PC-9 (cell line): ENCODE measurements at places on chromosomes 2 and 18.

GRCh38 chr2:53234548-53234903 is 533.1 kb upstream of the CHAC2 start:
- DNase-seq: peak; percentile 37

DNA sequence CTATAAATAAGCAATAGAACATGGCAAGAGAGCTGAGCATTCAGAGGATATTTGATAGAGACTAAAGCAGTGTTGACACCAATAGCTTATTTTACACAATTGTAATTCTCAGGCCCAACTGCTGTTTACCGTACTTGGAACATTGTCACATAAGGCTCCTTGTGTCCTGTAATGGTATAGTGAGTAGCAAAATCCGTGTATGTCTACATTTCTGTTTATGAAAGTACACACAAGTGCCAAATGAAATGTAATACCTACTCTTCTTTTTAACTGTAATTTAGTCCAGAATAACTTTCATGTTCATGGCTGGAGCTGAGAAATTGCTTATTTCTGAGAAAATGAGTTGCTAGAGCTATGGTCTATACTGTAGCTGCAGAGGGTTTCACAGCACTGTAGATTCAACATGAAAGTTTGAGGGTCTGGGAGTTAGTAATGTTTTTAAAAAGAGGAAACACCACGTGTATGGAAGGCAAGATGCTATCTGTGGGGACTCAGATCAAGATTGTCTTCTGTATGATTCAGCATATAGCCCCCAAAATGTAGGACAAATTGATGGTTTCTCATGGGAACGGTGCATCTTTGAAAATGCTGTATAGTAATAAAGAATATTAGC is 110.2 kb upstream of the NOSTRIN start:
- DNase-seq: no peak

GRCh38 chr2:47043891-47044239 is 111.2 kb downstream of the STPG4 start:
- no peak for DNase-seq

DNA sequence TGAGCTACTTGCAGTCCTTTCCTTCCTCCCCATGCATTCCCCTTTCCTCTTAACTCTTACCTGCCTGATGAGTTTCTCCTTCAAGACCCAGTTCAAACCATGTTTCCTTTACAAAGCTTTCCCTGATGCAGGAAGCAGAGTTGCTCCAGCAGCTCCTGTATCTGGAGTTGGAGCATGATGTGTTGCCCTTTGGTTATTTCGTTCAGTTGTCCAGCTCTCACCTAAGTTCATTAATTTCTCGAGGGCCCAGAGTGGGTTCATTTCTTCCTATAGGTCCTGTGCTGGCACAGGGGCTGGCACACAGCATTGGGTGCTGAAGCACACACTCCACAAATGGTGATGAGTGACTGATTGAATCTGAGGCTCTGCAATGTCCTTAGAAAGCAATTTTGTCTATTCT is 23.0 kb upstream of the TMEM214 start:
- DNase-seq: no peak

DNA sequence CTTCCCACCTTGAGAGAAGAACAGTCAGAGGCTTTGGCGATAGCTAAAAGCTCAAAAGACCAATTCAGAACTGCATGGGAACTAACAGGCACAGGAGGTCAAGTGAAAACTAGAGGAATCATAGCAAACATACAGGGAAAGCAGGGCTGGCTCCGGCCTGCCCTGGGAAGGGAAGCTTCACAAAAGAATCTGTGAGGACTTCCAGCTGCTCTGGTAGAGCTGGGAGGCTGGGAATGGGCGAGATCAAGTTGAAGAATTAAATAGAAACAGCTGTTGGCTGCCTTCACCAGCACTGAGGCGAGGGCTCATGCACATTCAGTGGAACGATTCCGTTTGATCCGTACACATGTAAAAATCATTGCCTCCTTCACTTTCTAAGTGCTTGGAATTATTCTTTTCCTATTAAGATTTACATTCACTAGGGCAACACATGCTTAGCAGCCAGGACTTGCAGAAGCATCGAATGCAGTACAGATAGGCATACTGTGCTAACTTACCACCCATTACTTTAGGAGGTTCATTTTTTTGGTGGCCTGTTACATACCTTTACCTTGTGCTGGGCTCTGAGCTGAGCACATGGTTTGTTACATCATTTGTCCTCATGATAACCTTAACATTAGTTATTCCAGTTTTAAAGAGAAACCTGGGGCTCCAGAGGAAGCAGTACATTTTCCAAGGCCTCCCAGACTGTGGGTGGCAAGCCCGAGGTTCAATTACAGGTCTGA is 125.4 kb upstream of the RNF152 start:
- DNase-seq: no peak

GRCh38 chr2:51212374-51212773 is 180.4 kb upstream of the NRXN1 start:
- no peak for DNase-seq

DNA sequence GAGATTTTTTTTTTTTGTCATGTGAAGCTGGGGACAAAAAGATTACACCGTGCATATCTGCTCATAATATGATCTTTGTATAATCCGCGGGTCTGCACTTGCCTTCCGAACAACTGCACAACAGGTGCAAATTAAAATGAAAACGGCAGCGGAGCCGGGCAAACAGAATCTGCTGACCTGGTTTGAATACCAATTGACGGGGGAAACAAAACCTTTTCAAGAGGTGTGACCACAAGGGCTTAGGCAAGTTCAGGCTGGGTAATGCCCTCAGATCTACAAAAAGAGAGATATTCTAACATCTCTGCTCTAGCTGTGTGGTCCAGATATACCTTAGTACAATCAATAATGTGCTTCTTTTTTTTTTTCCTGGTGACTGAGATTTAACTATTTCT is 88.5 kb downstream of the ZEB2 start:
- DNase-seq: no peak

DNA sequence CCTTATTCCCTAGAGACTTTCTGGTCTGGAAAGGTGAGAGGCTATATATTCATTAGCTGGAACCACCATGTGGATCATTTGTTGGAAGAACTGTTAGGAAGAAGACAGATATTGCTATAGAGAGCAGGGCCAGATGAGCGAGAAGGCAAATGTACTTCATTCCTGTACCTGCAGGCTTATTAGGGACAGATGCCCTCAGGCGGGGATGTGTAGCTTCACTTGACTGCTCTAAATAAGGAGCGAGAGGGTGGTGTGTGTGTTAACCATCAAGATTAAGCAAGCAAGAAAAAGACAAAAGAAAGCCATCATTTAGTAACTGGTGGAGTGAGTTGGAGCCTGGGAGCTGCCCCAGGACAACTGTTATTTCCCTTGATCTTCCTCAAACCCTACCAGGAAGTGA is 36.4 kb downstream of the NEDD4L start:
- no peak for DNase-seq

- no peak for DNase-seq
Measured at GRCh38 chr18:7593218-7593819, 26.2 kb downstream of the PTPRM start.

DNA sequence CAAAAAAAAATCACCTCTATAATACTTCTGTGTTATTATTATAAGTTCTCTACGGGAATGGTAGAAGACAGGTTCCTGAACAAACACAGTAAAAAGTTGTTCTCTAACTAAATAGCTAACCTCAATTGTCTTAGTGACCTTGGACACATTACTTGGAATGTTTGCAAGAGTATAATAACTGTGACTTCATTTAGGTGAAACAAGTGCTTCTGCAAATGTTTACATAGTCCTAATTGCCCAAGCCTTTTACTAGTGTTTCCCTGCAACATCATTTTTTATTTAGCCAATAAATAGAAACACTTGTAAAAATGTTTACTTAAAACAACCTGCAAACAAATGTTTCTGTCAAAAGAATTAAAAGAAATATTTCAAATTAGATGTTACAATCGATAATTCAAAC is 9.9 kb downstream of the PLEKHM3 start:
- DNase-seq: peak; percentile 87

DNA sequence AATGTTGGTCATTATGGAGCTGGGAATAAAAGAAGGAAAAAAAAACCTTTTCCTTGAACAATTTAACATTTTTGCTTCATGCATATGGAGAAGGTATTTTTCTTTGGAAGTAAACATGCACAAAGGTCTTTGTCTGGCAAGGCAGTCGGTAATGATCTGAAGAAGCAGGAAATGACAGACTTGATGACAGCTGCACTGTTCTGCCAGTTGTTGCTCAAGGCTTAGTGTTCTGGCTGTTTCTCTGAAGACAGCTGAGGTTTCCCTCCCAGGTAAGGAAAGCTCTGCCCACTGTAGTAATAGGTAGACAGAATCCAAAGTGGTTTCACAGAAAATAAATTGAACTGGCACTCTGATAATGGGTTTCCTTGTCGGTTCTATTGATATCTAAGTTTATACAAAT is 308.4 kb upstream of the GCFC2 start:
- no peak for DNase-seq

GRCh38 chr2:138853761-138854160 is 73.6 kb upstream of the NXPH2 start:
- DNase-seq: no peak

GRCh38 chr2:142930835-142931398 is 53.5 kb downstream of the KYNU start:
- DNase-seq: no peak

DNA sequence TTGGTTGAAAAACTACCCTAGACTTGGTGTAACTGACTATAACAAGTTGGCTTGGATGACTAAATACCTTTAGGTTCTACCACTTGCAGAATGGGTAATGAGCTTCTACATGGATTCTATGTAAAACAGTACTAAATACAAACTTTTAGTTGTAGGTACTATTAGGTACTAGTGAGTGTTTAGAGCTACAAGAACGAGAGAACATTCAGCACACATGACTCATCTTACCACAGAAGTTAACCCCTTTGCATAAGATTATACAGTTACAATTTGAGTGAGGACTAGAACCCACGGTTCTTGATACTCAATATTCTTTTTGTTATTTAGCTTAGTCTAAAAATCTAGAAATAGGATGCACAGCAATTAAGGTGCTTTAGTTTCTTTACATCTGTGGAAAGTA is 101.7 kb upstream of the TFCP2L1 start:
- no peak for DNase-seq

DNA sequence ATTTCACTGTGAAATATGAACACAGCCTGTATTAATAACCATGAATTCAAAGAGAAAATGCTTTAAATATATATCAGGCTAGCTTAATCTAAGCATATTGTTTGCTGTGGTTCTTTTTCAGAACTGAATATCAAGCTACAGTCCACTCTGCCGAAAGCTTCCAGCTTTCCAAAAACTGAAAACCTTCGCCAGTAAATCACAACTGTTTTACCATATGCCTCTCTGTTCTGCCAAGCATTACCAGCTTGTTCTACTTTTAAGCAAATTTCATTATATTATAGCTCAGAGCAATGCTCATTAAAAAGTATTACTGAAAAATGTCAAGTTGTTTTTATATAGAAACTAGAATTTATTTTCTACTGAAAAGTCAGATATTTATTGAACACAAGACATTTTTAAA is 277.4 kb downstream of the NRXN1 start:
- DNase-seq: no peak

GRCh38 chr2:171345971-171346722 is 87.6 kb downstream of the METTL8 start:
- peak; percentile 59 for DNase-seq

DNA sequence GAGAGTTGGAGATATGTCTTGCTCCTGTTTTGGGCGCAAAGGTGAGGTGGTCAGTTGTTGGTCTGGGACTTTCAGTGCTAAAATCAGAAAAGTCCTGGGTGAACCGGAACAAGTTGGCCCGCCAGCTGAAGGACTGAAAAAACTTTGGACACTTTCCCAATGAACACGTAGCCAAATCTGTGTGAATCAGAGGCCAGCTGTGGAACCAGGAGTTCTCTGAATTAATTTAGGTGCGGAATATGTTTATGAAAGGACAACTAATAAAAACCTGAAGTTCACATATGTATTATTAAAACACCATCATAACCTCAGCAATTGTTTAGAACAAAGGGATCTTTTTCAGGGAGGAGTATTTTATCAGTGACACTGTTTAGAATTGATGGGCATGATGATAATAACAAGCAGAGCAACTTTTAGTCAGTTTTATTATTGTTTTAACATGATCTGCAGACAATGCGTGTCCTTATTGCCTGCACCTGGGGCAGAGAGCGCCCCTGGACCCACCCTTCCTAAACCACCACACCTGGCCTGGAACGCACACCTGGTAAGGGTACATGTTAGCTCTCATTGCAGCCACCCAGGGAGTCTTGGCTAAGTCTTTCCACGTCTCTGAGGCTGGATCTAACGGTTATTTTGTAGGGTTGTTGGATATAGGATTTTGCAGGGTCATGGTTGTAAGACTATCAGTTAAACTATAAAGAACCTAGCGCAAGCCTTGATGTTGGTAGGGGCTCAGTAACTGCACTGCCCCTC is 9.9 kb upstream of the ODC1 start:
- no peak for DNase-seq

GRCh38 chr2:25966531-25967270 is 15.6 kb downstream of the KIF3C start:
- DNase-seq: no peak

GRCh38 chr2:41488888-41489287 is 558.9 kb upstream of the PKDCC start:
- DNase-seq: no peak

DNA sequence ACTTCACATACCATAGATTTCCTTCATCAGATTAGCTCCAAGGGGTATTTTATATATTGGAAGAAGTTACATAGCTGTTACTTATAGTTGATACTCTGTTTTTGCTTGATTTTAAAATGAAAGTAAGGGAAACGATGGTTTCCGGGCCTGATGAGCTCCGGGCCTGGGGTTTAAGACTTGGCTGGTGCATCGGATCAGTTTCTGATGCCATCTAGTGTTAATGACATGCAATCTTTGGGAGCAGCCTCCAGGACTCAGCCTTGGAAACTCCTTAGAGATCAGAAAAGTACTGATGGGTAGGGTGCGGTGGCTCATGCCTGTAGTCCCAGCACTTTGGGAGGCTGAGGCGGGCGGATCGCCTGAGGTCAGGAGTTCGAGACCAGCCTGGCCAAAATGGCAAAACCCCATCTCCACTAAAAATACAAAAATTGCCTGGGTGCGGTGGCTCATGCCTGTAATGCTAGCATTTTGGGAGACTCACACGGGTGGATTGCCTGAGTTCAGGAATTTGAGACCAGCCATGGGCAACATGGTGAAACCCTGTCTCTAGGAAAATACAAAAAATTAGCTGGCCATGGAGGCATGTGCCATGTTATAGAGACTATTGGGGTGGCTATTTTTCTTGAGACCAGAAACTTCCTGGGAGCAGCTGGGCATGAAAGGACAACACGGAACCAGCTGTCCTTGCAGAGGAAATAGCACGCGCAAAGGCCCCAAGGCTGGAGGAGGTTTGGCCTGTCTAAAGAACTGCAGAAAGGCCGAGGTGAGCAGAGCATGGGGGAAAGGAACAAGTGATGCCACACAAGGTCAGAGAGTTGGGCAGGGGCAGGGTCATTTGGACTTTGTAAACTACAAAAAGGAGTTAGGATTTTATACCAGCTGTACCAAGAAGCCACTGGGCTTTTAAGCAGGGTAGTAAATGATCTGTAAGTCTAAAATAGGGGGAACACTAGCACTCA is 46.9 kb upstream of the CNOT11 start:
- DNase-seq: peak; percentile 49

DNA sequence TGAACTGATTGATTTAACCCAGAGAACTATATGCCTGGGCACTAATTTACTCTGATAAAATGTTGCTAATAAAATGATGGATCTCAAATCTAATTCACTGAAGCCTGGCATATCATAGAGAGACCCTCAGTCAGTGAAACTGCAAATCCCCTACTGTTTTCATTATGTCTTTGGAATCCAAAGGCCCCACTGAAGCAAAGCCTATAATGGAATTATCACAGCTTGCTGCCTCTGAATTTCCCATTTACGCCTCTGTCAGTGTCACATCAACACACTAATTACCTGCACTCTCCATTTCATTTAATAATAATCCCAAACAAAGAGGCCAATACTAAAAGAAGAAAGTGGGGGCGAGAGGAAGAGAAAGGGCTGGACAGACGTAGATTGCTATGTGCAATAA is 470.9 kb downstream of the MBD2 start:
- DNase-seq: no peak
